Left lobe of liver (tissue), 2 donors: ENCODE measurements at places on chromosomes 6 and 20.

DNA sequence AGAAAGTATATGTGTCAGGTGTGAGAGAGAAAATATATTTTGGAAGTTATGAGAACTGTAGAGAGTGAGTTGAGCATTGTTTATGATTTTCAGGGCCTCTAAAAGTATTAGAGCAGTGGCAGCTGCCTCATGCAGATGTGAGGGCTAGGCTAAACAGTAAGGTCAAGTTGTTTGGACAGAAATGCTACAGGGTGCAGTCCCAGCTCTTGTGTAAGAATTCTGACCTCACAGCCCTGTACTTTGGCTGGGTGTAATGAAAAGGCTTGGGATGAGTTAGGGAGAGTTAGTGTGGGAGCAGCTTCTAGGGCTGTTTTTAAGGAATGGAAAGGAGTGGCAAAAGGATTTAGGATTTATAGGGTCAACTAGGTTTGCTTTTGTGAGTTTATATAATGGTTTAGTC lies 764.8 kb upstream of the ADGRB3 start:
- DNase-seq = no peak

GRCh38 chr20:54475334-54476168 lies at the start of gene DOK5:
Gene DOK5, plus strand, starts transcription at chr20:54475593. Its CDS starts 354 bp downstream, at chr20:54475947.
- DNase-seq = no peak

DNA sequence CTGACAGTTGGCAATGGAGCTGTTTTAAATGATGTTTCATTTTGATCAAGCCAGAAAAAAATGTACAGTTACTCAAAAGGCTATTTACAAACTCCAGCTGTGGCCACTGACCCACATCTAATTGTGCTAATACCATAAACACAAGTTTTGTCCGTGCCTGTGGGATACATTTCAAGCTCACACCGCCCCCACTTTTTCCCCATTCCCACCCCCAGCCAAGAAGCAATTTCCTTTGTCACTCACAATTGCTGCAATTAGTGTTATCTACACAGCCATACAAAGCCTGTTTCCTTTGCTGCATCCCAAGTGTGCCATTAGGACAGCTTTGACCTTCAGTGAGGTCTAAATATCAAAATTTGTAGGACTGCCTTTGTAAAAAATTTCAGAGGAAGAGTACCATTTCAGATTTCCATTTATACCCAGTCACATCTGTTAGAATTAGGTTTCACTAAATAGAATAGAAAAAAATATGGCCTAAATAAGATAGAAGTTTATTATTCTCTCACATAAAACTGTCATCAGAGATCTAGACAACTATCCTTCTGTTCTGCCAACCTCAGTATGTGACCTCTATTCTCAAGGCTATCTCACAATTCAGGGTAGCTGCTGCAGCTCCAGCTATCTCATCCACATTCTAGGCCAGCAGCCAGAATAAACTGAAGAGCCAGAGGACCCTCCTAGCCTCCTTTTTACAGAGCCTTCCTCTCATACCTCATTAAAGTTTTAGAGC lies 202.6 kb downstream of the NFATC2 start:
- no peak for DNase-seq

GRCh38 chr6:168158213-168158979 lies 79.4 kb upstream of the FRMD1 start:
- no peak for DNase-seq
